ENCODE measurements at places on chromosomes 7 and 10.

GRCh38 chr10:59617996-59618395 lies 91.7 kb downstream of the SLC16A9 start:
- DNase-seq, result no peak

DNA sequence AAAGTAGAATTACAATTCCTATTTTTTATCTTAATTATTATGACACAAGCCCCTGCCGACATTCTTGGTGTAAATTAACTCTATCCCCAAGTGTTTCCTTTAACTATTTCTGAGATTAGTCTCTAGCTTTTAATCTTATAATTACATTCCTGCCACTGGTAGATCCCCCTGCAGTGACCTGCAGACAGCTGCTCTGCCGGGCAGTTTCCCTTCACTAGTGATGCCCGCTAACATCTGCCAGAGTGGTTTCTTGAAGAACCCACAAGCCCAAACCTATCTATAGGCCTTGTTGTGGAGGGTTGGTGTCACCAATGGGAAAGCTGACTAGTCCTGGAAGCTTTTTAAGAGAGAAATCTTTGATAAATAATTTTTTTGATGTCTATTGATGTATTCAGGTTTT lies 50.0 kb downstream of the ADAM22 start:
- no peak for DNase-seq

- no peak for DNase-seq
Observed at GRCh38 chr10:113047963-113048781, 98.1 kb downstream of the TCF7L2 start.

DNA sequence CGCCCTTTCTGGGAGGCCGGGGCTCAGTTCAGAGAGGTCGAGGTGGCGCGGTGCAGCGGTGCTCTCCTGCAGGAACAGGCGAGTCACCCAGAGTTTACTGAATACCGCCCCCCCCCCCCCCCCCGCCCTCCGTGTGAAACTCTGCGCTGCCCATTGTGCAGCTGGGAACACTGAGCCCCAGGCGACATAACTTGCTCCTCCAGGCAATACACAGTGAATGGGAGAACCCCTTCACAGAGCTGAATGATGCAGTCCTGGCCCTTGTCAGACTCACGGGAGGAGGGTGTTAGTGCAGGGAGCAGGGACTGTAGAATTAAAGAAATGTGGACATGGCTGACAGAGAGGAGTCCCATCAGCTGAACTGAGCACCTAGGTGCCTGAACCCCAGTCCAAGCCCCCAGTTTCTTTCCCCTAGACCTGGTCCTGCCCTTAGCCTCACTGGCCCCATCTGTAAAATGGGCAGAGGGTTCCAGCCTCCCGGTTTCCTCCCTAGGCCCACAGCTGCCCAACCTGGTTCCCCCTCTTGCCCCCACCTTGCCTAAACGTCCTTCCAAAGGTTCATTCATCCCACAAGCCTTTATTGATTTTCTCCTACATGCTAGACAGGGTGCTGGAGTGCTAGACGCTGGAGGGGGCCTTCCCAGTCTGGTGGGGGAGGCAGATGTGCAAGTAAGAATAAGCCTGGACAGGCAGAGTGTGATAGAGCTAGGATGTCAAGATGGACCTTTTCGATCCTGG lies 869 bp upstream of the LOXL4 start:
- peak; percentile 21 for DNase-seq

GRCh38 chr10:1094112-1095057 lies 38.2 kb downstream of the WDR37 start:
- DNase-seq, result no peak

GRCh38 chr7:28718055-28718481 lies 240.1 kb downstream of the TRIL start:
- DNase-seq, result no peak

- no peak for DNase-seq
Observed at GRCh38 chr10:56472978-56473377, 111.9 kb upstream of the ZWINT start.
